ENCODE measurements at places on chromosomes 7 and 10.

GRCh38 chr10:119343011-119343601 lies 135.7 kb downstream of the GRK5 start:
- DNase-seq = no peak

GRCh38 chr7:33563651-33564050 lies 341.7 kb upstream of the BMPER start:
- no peak for DNase-seq

GRCh38 chr10:104589431-104589830 lies 51.7 kb upstream of the SORCS3 start:
- peak; percentile 57 for DNase-seq

- DNase-seq = no peak
Observed at GRCh38 chr10:112389271-112389822, 15.4 kb downstream of the ACSL5 start.

GRCh38 chr7:23298141-23298881 lies 828 bp upstream of the MALSU1 start:
- peak; percentile 85 for DNase-seq

DNA sequence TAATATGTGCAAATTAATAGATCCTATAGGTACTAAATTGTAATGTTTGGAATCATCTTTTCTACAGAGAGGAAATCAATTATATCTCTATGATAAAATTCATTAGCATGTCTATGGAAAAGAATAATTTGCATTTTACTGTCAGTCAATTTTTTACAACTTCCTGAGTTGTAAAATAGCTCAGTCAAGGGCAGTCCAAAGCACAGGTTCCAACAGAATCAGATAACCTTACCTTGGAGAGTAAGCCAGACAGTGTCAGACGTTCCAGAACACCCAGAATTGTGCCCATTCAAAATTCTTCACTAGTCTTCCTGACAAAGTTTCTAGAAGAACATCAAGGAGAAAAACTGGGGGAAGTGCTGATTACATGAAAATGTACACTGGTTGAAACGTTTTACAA lies 31.1 kb upstream of the IMMP2L start:
- DNase-seq = no peak

DNA sequence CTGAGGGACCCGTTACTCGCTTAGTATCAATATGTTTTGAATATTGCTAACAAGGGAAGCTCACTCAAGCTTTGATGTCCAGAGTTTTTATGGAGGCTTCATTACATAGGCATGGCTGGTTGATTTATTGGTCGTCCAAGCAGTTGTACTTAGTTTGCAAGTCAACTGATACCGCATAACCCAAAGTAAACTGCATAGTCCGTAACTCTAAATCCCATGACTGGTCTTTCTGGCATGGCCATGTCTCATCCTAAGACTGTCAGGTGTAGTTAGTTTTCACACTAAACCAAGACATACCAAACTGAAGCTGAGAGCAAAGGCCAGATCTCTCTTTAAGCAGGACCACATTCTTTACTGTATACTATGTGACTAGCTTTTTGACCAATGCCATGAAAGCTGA lies 397.9 kb downstream of the TFEC start:
- DNase-seq = no peak

- DNase-seq = no peak
Observed at GRCh38 chr10:110363572-110364411, 59.1 kb upstream of the SMNDC1 start.

DNA sequence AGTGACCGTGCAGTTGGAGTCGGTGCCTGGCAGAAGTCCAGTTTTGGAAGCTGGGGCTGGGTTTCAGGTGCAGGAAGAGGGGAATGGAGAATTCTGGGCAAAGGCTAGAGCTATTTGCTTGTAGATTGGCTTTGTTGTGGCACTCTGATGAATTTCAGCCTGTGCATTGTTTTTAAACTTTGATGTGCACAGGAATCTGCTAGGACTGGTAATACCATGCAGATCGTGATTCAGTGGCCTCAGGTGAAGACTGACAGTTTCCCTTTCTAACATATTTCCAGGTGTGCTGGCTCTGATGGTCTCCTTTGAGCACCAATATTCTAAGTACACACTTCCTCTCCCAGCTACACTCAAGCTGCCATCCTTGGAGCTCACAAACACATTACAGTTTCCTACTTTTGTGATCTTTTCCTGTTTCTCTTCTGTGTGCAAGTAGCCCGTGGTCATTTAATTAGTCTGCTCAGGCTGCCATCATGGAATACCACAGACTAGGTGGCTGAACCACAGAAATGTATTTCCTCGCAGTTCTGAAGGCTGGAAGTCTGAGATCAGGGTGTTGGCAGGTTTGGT lies 55.6 kb downstream of the NOC3L start:
- no peak for DNase-seq
